Activated CD4-positive, alpha-beta T cell treated with anti-CD3 and anti-CD28 coated beads for 24 hours (primary cell): ENCODE measurements at places on chromosomes 2 and 18.

DNA sequence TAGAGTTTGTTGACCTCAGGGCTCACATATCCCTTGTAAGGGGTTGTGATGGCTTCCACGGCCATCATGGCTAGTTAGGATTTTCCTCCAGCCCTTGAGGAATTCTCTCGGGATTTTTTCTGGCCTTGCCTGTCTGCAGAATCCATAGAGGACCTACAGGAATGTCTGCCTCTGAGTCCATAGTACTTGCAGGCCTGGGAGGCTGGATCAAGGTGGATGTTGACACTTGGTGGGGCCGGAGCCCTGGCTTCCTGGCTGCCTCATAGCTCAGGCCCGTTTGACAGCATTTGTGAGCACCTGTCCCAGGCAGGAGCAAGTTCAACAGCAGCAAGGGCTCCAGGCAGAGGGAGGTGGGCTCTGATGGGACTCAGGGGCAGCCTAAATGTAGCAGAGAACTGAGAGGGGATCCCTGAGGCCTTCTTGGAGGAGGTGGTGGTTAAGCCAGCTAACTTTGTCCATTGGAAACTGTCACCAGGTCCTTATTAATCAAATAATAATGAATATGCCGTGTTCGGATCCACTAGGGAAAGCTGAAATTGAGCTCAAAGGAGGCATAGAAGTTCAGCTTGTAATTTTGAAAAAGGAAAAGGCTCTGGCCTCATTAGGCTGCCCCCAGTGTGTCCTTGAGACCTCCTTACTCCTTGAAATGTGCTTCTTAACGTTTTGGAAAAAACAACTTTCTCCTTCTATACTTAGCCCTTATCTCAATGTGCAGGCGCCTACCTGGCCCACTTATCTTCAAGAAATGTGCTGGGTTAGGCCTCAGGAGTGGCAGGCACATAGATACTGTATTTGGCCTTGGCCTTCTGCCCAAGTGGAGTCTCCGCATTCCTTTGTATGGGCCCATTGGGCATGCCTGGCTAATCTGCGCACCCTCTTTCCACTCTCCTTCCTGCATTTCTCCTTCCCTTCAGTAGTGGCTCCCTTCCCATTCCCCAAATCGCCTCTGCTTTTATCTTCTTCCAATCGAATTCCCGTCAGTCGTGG, 66.9 kb downstream of the HPCAL1 start:
- no peak for DNase-seq

DNA sequence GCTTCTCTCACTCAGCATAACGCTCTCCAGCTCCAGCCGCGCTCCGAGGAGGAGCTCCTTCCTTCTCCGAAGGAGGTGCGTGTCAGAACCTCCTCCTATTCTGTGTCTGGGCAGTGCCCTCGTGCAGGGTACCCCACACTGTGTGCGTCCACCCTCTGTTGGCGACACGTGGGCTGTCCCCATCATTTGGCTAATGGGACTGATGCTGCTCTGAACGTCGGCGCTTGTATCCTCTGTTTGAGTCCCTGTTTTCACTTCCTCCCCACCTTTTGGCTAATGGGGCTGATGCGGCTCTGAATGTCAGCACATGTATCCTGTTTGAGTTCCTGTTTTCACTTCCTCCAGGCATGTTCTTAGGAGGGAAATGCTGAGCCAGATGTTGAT, 22.2 kb downstream of the KCNG2 start:
- no peak for DNase-seq

GRCh38 chr2:143584936-143585335, 455.7 kb downstream of the ARHGAP15 start:
- no peak for DNase-seq

DNA sequence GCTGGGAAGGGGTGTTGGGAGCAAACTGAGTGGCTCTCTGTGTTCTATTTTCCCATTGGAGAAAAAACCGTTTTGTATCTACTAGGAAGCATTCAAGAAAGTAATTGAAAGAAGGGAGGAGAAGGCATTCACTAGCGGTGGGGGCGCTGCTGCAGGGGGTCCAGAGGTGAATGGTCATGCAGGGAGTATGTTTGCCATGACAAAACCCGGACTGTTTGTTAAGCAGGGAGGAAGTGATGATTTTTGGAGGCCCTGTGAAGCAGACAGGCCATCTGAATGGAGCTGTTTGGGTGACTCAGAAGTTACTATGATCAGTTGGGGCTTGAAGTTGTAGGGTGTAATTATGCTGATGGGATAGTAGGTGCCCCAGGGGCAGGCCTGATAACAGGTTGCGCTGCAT, 7.0 kb downstream of the TAF4B start:
- DNase-seq, result no peak

DNA sequence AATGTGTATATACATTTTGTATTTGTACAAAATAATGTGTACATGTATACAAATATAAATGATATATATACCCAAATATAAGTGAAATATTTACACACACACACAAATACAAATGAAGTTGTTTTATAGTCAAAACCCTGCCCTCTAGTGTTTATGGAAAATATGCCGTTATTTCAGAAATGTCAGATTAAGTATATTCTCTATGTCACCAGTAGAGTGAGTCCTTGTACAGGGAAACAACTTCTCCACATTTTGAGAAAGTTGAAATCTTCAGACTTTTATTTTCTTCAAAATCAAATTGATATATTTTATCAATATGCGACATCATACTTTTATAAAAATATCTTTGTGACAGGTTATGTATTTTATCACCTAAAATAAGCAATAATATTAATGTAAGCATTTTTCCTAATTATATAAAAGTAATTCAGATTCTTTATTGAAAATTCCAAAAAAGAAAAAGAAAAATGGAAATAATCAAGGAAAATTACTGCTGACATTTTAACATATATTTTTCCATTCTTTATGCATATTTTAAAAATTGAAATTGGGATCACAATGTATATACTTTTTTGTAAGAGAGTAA, 22.4 kb downstream of the ARL6IP6 start:
- DNase-seq, result no peak

GRCh38 chr2:184793176-184793575, 194.8 kb downstream of the ZNF804A start:
- no peak for DNase-seq

DNA sequence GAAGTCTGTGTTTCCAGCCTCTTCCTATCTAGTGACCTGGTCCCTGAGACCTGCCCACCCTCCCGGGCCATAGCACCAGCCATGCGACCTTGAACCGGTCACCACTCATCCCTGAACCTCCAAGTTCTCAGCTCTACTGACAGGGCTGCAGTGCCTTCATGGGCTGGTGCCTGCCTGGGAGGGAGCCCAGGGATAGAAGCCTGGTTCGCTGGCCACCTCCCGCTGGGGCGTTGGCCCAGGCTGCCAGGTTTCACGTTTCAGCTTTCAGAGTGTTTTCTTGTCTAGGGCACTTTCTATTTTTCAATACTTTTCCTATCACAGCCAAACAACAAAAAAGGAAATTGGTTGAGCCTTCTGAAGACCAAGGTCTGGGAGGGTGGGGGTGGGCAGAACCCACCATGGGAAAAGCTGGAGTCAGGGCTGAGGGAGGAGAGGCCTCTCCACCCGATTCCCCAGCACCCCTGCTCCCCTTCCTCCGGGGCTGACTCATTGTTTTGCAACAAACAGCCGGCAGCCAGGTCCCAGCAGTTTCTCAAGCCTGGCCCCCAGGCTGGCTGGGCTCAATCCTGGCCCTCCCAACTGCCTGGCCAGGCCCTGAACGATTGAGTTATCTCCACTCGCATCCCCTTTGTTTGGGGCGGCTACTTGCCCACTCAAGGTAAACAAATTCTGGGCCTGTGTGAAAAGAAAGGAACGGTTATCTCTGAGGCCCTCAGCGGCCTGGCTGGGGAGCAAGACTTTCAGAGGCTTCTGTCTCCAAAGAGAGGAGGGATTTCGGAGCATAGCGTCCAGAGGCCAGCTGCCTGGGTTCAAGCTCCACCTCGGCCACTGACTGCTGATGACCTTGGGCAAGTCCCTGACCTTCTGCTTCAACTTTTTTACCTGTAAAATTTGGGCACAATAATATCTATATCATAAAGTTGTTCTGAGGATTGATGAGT, 47.5 kb downstream of the ZFP36L2 start:
- DNase-seq, result no peak

DNA sequence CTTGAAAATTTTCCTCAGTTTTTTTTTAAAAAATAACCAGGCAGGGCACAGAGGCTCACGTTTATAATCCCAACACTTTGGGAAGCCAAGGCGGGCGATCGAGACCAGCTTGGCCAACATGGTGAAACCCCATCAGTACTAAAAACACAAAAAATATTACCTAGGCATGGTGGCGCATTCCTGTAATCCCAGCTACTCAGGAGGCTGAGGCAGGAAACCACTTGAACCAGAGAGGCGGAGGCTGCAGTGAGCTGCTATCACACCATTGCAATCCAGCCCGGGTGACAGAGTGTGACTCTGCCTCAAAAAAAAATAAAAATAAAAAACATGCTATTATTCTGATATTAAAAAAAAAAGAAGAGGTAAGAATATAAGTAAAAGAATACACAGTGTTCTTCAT, 191.0 kb downstream of the ZEB2 start:
- DNase-seq, result no peak

GRCh38 chr2:171307560-171307959, 126.2 kb downstream of the METTL8 start:
- DNase-seq, result no peak
